Colonic mucosa (tissue), 4 donors: ENCODE measurements at places on chromosomes 1 and 21. TPM values are rescaled to one million over a fixed set of nuclear protein-coding genes. Genes with fewer than 3 reads are reported as not detected.

GRCh38 chr1:167551362-167551761, 2.2 kb downstream of the CREG1 start:
- no peak for DNase-seq

DNA sequence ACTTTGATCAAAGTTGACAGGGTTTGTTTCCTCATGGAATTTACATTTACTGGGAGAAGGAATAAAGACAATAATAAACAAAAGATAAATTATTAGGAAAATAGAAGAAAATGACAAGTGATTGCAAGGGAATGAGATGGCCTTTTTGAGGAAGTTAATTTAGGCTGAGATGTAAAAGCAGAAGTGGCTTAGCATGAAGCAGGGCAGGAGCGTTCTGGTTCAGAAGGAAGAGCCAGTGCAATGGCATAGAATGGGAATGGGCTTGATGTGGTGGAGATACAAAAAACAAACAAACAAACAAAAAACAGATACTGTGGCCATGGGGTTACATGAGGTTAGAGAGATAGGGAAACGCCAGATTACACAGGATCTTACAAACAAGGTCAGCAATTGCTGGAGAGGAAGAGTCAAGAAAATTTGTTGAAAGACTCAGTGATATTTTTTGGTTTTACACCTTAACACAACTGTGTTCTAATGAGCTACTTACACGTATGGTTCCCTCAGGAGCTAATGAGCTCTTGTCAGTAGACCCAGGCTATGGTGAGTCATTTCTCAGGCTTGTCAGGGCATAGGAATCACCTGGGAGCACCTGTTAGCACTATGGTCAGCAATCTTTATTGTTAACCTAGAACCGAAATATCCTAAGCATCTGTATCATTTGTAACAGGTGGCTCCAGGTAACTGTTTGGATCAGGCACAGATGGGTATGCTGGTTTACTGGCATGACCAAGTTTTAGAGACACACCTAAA, 8.7 kb upstream of the CADM3 start:
- no peak for DNase-seq

DNA sequence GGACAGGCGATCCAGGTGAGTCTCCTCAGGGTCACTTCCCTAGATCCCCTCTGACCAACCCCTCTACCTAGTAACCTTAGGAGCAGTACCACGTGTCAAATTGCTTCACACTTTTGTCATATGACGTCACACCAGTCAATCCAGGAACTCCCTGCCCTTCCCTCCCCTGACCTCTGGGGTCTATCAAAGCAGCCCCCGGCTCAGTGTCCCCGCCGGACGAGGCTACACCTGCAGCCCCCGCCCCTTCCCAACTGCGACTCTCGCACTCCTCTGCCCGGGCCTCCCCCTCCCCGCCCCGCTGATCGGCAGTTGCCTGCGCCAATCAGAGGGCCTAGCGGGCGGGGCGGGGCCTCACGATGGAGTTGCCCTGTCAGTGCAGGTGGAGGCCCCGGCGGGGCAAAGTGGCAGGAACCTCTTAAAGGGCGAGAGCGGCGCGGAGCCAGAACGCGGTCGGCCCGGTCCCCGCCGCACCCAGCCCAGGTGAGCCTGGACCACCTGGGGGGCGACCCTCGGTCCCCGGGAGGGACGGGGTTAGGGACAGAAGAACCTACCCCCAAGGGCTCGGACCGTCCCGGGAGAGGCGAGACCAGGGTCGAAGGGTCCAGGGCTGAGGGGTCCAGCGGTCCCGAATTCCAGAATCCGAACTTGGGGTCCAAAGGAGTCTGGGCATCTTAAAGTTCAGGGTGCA, 27.5 kb upstream of the EPB41 start:
- DNase-seq, result peak; percentile 92

DNA sequence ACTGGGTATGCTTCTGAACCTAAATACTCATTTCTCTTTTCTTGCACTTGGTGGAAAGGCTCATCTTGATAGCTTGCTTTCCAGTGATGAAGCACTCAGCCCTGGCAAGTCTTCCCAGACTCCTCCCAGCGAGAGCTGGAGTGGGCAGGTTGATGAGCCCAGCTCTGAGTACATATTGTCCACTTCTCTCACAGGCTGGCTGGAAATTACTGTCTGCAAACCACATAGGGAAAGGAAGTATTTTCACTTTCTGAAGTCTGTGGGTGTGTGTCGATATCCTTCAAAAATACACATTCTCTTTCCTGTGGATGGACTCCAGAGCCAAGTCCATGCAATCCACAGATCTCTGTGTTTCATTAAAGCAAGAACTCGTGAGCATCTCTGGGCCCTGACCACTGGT, 38.7 kb upstream of the CNTN2 start:
- no peak for DNase-seq

The E2F2 gene
- total RNA-seq, result 32.9 TPM

- peak; percentile 14 for DNase-seq
These were observed 61.9 kb downstream of the CAPN2 start for GRCh38 chr1:223774134-223774814.

The NMNAT2 gene
- total RNA-seq, result 1.4 TPM

DNA sequence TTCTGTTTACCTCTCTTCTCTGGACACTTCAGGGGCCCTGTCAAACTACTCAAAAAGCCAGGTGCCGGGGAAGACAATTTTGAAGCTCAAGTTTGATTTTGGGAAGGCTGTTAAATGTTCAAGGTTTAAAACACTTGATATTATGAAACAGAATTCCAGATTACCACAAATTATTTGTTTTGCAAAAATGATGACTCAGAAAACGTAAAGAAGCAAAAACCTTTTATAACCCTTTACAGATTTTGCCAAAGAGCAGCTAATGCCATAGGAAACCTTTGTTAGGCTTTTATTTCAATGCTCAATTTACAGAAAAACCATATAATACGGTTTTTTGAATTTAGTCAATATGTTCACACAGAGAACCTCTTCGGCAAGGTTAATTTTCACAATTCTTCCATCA, 593.4 kb upstream of the ZP4 start:
- no peak for DNase-seq

The FMO1 gene
- not detected for total RNA-seq

DNA sequence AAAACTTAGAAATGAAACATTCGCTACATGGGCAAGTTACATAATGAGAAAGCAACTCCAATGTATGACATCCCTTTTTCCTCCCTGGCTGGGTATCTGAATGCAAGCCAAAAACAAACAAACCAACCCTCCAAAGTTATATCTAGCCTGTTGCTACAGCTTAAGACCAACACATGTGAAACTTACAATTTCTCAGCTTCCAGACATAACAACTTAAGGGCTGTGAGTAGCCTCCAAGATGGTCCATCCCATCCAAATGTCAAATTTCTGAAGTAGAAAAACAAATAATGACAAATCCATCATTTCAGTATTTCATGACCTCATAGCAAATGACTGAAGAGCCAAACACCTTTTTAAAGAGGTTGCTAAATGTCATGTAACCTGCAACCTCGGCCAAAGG, 19.9 kb downstream of the SETD4 start:
- DNase-seq, result no peak

The CACHD1 gene
- 1.5 TPM for total RNA-seq

The AGMAT gene
- 54.2 TPM for total RNA-seq

- DNase-seq, result no peak
These were observed 1195.9 kb downstream of the MRPL39 start for GRCh38 chr21:24411429-24411828.
